ENCODE measurements at places on chromosomes 16 and 17.

DNA sequence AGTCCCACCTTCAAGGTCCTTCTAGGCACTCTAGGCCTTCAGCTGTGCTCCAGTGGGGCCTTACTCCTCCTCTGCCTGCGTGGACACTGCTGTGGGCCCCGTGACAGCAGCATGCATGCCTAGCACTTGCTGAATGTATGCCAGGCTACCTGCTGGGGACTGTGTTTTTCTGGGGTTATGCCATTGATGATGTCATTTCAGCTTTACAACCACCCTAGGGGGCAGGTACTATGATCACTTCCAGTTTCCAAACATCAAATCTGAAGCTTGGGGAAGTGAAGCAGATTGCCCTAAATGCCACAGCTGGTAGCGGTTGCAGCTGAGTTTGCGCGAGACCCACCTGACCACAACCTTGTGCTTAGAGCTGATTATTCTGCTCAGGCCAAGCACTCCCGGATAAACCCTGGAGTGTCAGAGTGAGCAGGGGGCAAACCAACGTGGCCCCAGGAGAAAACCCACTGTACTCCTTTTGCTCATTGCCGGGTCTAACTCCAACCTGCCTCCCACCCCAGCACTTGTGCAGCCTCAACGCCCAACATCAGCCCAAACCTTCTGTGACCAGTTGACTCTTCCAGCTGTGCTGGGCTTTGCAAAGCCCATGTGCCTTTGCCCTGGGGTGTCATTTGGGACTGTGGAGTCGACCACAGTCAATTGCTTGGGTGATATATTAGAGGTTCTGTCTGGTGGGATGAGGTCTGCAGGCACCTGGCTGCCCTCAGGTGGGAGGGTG is 168.4 kb downstream of the ENGASE start:
- peaks cover 46% of the 10 kb centered on the region for H3K27me3 ChIP-seq
- DNase-seq: no peak
- no peaks in the 10 kb centered on the region for H3K36me3 ChIP-seq
- H3K4me3 ChIP-seq: no peak overlapping the region
- no peak overlapping the region for H3K27ac ChIP-seq

- no peaks in the 10 kb centered on the region for H3K36me3 ChIP-seq
These were observed 781.6 kb upstream of the SOX9 start for GRCh38 chr17:71339206-71339605.

GRCh38 chr17:66191593-66192377 is at the start of gene CEP112:
CEP112 (minus strand) TSS chr17:66192133.
- peak within 1 kb of the TSS; percentile 76 for H3K27ac ChIP-seq
- no peaks in the 10 kb centered on the region for H3K27me3 ChIP-seq
- no peak for DNase-seq
- peak within 1 kb of the TSS; percentile 71 for H3K4me3 ChIP-seq

DNA sequence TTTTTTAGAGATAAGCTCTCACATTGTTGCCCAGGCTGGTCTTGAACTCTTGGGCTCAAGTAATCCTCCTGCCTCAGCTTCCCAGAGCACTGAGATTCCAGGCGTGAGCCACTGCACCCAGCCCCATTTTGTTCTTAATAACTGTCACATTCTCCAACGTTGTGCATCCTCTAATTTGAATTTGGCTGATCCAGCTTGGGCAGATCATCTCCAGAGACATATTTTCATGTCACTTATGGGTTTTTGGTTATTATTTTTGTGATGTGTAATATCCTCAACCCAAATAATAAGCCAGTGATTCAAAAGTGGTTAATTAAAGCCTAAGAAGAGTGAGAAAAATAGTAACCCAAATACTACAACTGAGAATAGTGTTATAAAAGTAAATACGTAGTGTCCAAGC is 16.2 kb upstream of the COL1A1 start:
- H3K4me3 ChIP-seq: no peak overlapping the region
- DNase-seq: no peak
- no peaks in the 10 kb centered on the region for H3K36me3 ChIP-seq
- peak overlapping the region; percentile 29 for H3K27ac ChIP-seq

DNA sequence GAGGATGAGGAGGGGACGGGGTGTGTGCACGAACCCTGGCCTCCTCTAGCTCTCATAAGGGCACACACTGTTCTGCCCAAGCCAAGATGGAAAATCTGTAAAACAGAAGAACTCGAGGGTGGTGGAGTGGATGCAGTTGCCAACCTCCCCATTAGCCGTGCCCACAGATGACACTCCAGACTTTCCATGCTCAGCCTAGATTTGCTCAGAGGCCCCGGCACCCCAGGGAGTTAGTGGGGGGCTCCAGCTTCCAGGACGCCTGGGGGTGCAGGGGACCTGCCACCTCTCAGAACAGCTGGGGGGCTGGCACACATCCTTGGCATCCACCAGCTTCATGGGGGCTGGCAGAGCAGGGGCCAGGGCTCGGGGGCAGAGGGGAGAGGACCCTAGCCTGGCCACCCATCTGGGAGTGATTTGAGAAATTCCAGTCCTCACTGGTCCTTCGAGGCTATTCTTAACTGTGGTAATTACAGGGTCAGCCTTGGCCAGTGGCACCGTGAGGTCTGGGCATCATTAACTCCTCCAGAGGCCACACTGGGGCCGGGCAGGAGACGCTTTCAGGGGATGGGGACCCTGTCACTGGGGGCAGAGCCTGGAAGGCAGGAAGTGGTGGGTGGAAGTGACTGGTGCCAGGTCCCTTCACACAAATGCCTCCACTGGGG is 14.3 kb downstream of the VASN start:
- H3K27me3 ChIP-seq: no peaks in the 10 kb centered on the region
- peaks cover 4% of the 10 kb centered on the region for H3K36me3 ChIP-seq
- peak overlapping the region; percentile 85 for H3K27ac ChIP-seq

DNA sequence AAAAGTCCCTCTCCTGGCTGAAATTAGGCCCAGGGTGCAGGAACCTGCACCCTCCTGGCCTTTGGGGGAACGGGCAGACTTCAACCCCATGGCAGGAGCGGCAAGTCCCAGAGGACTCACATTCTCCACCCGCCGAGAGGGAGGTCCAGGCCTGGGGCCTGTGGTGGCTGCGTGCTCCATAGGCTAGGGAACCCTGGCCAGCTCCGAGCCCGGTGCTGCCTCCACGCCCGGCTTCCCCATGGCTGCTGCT is 130 bp downstream of the CCDC78 start:
- peak overlapping the region; percentile 77 for H3K4me3 ChIP-seq
- no peaks in the 10 kb centered on the region for H3K27me3 ChIP-seq
- no peak overlapping the region for H3K27ac ChIP-seq
- no peaks in the 10 kb centered on the region for H3K36me3 ChIP-seq

- H3K27me3 ChIP-seq: no peaks in the 10 kb centered on the region
- H3K4me1 ChIP-seq: no peaks in the 10 kb centered on the region
- H3K27ac ChIP-seq: no peak overlapping the region
These were observed 18.4 kb downstream of the ZNF668 start for GRCh38 chr16:31055613-31056012.

GRCh38 chr17:40341808-40342503 is 22.6 kb downstream of the GJD3 start:
- peak overlapping the region; percentile 98 for H3K27ac ChIP-seq
- H3K27me3 ChIP-seq: no peaks in the 10 kb centered on the region
- peaks cover 32% of the 10 kb centered on the region for H3K4me1 ChIP-seq

GRCh38 chr17:8175795-8176196 is 384 bp downstream of the TMEM107 start:
- peak overlapping the region; percentile 84 for H3K4me3 ChIP-seq
- H3K4me1 ChIP-seq: peaks cover 9% of the 10 kb centered on the region
- no peaks in the 10 kb centered on the region for H3K27me3 ChIP-seq
- no peak for DNase-seq

DNA sequence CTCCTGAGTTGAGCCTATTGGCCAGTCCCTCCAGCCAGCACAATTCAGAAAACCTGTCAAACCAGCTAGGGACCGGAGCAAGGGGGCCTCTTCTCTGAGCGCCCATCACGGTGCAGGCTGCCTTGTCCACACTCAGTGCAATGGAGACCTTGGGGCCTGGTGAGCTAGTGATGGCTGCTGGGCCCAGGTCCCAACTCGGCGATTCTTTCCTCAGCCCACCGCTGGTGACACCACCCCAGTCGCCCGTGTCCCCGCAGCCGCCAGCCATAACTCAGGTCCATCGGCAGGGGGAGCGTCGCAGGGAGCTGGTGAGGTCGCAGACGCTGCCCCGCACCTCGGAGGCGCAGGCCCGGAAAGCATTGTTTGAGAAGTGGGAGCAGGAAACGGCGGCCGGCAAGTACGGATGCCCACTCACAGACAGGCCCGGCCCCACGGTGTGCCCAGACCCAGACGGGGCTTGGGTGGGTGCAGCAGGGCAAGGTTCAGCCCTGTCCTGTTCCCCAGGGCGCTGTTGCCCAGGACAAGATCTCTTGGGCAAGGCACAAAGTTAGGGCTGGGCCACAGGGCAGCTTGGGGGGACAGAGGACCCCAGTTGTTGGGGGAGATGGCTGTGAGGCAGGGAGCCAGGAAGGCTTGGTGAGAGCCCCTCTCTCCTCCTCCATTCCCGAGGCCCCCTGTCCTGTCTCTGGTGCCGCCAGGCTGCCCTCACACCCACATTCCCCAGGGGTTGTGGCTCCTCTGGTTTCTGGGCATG is 10.8 kb downstream of the SMTNL2 start:
- DNase-seq: no peak
- no peak overlapping the region for H3K27ac ChIP-seq
- H3K4me1 ChIP-seq: no peaks in the 10 kb centered on the region

DNA sequence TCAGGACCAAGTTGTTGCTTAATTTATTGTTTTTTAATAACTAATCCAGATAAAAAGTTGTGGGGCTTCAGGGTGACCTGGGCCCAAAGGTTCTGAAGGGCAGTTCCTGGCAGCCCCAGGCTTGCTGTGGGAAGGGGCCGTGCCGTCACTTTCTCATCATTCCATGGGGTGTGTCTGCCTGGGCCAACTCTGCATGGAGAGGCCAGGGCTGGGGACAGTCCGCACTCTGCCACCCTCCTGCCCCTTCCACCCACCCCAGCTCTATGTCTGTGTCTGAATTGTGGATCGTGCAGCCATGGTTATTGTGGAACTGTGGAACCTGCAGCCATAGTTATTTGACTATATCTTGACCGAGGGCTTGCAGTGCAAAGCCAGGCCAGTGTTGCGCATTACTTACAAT is 4.0 kb downstream of the LIMD2 start:
- no peak overlapping the region for H3K4me3 ChIP-seq
- H3K36me3 ChIP-seq: peaks cover 14% of the 10 kb centered on the region
- H3K27ac ChIP-seq: peak overlapping the region; percentile 7
- peaks cover 8% of the 10 kb centered on the region for H3K4me1 ChIP-seq
- H3K27me3 ChIP-seq: no peaks in the 10 kb centered on the region

- DNase-seq: no peak
- H3K27me3 ChIP-seq: no peaks in the 10 kb centered on the region
- no peak overlapping the region for H3K27ac ChIP-seq
- H3K36me3 ChIP-seq: no peaks in the 10 kb centered on the region
These were observed 101.4 kb downstream of the TNFRSF13B start for GRCh38 chr17:16870253-16871245.

- no peaks in the 10 kb centered on the region for H3K27me3 ChIP-seq
- DNase-seq: no peak
- no peak overlapping the region for H3K4me3 ChIP-seq
- no peak overlapping the region for H3K27ac ChIP-seq
- H3K4me1 ChIP-seq: no peaks in the 10 kb centered on the region
- no peaks in the 10 kb centered on the region for H3K36me3 ChIP-seq
These were observed 13.6 kb upstream of the SLC4A1 start for GRCh38 chr17:44281570-44281969.

- no peaks in the 10 kb centered on the region for H3K36me3 ChIP-seq
- DNase-seq: no peak
- no peaks in the 10 kb centered on the region for H3K4me1 ChIP-seq
- no peak overlapping the region for H3K27ac ChIP-seq
These were observed 19.6 kb downstream of the DNAH17 start for GRCh38 chr17:78557598-78558039.

GRCh38 chr17:72635034-72635635 is 457.4 kb downstream of the SLC39A11 start:
- H3K36me3 ChIP-seq: no peaks in the 10 kb centered on the region
- no peaks in the 10 kb centered on the region for H3K4me1 ChIP-seq
- H3K27ac ChIP-seq: no peak overlapping the region

DNA sequence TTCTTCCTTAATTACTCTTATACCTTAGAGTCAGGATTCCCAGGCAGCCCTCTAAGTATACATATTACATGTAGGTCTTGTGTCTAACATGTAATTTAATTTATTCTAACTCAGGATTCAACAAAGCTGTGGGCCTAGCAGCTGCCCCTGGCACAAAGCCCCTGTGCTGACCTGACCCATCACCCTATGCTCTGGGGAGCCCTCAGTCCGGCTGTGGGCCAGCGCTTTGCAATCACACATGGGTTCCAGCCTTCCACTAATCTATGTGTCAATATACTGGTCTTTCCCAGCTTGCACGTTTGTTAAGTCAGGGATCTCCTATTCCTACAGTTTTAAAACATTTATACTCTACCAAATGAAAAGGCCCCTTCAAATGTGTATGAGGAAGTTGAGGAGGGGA is 62.7 kb upstream of the SREBF1 start:
- H3K4me1 ChIP-seq: peaks cover 8% of the 10 kb centered on the region
- H3K27me3 ChIP-seq: no peaks in the 10 kb centered on the region
- DNase-seq: no peak
- H3K27ac ChIP-seq: peak overlapping the region; percentile 78
- no peaks in the 10 kb centered on the region for H3K36me3 ChIP-seq

- no peaks in the 10 kb centered on the region for H3K36me3 ChIP-seq
- H3K4me3 ChIP-seq: no peak overlapping the region
- H3K27ac ChIP-seq: no peak overlapping the region
- no peak for DNase-seq
These were observed 2003.9 kb downstream of the TP53TG3F start for GRCh38 chr16:35463358-35463757.

- H3K36me3 ChIP-seq: no peaks in the 10 kb centered on the region
- H3K4me1 ChIP-seq: no peaks in the 10 kb centered on the region
- no peak overlapping the region for H3K4me3 ChIP-seq
- DNase-seq: no peak
These were observed 621 bp downstream of the SDR42E1 start for GRCh38 chr16:82010649-82011048.

DNA sequence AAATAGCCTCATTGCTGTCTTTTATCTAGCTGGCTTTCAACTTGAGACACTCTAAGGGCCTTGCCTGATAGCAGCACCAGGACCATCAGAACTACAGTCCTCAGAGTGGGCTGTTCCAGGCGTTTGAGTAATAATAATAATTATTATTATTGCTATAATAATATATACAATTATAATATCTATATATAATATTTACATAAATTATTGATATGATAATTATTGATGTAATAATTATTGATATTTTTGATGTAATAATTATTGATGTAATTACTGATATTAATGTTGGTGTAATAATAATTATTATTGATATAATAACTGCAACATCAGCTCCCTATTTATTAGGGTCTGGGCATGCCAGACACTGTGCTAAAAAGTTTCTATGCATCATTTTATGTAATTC is 25.6 kb upstream of the CRHR1 start:
- H3K36me3 ChIP-seq: no peaks in the 10 kb centered on the region
- H3K4me1 ChIP-seq: no peaks in the 10 kb centered on the region
- no peak overlapping the region for H3K27ac ChIP-seq

- no peak overlapping the region for H3K4me3 ChIP-seq
- H3K27ac ChIP-seq: no peak overlapping the region
- H3K4me1 ChIP-seq: no peaks in the 10 kb centered on the region
- no peaks in the 10 kb centered on the region for H3K36me3 ChIP-seq
These were observed 13.3 kb upstream of the YWHAE start for GRCh38 chr17:1413281-1413791.

DNA sequence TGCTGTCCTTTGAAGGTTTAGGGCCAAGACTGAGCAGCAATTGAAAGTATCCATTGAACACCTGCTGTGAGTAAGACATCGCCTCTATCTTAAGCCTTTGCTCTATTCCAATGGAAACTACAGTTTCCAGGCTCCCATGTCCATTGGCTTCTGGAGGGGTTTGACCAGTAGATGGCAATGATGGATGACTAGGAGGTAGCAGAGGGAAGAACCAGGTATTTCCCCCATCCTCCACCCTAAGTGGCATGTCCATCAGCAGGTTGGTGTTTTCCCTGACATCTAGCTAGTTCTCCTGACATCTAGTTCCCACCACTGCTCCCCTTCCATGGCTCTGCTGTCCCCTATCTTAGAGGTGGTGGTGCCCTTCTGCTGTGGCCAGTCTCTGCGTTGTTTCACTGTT is 58.7 kb downstream of the CENPV start:
- H3K27ac ChIP-seq: no peak overlapping the region
- H3K27me3 ChIP-seq: no peaks in the 10 kb centered on the region
- no peak overlapping the region for H3K4me3 ChIP-seq
